Activated CD4-positive, alpha-beta T cell treated with anti-CD3 and anti-CD28 coated beads, Interleukin-2, amount 50 U/mL, for 1 hour (primary cell): ENCODE measurements at places on chromosomes 12 and 14.

GRCh38 chr12:28896421-28896820, 252.7 kb upstream of the FAR2 start:
- DNase-seq: no peak

GRCh38 chr12:14858513-14858912, 15.2 kb upstream of the ART4 start:
- DNase-seq: no peak

GRCh38 chr12:87066326-87066725, 810.1 kb upstream of the MGAT4C start:
- no peak for DNase-seq

DNA sequence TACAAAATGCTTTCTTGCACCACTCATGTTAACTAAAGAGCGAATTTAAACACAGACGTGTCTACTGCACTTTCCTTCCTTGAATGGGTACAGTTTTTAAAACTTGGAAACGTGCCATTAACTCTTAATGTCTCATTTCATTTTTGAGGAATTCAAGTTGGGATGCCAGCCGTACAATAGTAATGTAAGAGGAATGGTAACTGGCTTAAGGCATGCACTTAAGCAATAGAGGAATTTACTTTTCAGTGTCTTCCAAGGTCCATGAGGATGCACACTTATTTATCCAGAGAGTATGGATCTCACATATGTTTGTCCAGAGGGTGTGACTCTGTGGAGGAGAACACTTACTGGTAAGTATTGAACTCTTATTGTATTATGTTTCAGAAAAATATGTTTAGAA, 52.9 kb downstream of the PPP4R4 start:
- no peak for DNase-seq

GRCh38 chr12:79522257-79522988, 168.3 kb downstream of the PAWR start:
- DNase-seq: no peak

- DNase-seq: no peak
Observed at GRCh38 chr14:85516239-85517113, 13.5 kb upstream of the FLRT2 start.

DNA sequence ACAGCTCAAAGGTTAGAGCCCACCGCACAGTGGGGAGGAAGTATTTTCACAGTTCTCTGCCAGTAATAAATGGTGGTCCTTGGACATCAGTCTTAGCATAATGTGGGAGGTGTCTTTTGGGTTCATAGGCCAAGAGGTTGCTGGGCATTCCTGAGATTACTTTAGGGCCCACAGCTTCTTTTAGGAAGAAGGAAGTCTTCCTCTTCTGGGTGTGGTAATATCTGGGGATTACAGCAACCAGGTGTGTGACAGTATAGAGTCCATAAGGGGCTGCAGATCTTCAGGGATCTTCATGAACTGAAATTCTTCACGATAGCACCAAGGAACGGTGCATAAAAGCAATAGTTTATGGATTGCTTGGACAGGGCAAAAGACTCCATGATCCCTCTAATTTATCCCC, 56.2 kb upstream of the PTGR2 start:
- DNase-seq: no peak

GRCh38 chr14:105116451-105117256, 51.4 kb upstream of the GPR132 start:
- no peak for DNase-seq

DNA sequence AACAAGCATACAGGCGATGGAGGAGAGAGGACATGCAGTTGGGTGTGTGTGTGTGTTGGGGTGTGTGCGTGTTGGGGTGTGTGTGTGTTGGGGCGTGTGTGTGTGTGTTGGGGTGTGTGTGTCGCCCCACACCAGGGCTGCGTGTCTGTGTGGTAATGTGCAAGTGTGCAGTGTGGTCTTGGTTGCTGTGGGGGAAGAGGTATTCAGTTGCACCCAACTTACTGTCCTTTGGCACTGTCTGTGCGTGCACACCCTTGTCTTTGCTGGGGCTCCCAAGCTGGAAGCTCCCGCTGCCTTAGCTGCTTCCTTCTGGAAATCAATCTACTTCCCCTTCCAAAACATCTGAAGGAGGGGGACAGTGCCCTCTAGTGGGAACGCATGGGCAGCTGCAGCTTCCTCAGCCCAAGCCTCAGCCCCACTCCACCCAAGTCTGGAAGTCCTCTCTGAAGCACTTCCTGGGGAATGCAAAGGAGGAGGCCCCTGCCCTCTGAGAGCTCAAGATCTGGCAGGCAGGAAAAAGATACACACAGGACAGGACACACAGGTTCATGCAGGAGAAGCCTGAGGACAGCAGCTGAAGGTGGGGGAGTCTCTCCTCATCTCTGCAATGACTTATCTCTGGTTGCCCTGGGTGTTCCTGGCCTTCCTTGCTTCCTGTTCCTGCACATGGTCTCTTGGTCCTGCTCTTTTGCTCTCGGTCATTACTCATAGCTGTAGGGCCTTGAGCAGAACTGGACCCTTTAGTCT, 13.1 kb downstream of the ASIC1 start:
- DNase-seq: peak; percentile 59

- no peak for DNase-seq
Observed at GRCh38 chr12:63045020-63045860, 105.8 kb downstream of the AVPR1A start.

GRCh38 chr14:53478174-53478573, 325.1 kb upstream of the DDHD1 start:
- DNase-seq: no peak

GRCh38 chr12:69464428-69464827, 5.8 kb upstream of the FRS2 start:
- DNase-seq: no peak

GRCh38 chr12:15411842-15412241, 89.5 kb downstream of the PTPRO start:
- DNase-seq: no peak

GRCh38 chr12:126295652-126296051, 1230.4 kb downstream of the AACS start:
- DNase-seq: no peak

- no peak for DNase-seq
Observed at GRCh38 chr12:51827925-51828818, 20.3 kb downstream of the FIGNL2 start.

DNA sequence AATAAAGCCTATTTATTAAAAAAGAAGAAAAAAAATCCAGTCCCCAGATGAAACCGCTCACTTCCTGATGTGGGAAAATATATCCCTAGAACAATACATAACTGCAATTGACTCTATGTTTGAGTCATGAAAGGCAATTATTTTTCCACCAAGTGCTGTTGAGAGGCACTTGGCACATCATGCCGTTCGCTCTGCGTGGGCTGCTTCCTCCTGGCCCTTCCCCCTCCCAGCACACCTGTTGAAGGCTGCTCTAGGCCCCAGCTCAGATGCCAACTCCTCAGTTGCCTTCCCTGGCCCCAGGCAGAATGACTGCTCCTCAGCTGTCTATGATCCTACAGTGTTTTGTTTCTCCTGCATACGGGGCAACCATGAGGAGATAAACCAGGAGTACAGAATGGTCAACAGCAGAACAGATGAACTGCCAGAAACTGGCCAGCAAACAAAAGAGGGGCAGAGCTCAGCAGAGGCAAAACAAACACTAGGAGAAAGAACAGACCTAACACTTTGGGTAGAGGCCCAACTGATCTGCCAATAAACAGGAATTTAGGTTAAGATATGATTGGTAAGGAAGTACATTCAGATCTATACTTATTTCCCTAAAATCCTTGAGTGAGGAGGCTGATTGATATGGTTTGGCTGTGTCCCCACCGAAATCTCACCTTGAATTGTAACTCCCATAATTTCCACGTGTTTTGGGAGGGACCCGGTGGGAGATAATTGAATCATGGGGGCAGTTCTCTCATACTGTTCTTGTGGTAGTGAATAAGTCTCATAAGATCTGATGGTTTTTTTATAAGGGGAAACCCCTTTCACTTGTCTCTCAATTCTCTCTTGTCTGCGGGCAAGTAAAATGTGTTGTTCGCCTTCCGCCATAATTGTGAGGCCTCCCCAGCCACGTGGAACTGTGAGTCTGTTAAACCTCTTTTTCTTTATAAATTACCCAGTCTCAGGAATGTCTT, 58.6 kb downstream of the SLC38A1 start:
- peak; percentile 66 for DNase-seq

GRCh38 chr12:18576104-18576626, 161.6 kb downstream of the PLCZ1 start:
- DNase-seq: no peak

DNA sequence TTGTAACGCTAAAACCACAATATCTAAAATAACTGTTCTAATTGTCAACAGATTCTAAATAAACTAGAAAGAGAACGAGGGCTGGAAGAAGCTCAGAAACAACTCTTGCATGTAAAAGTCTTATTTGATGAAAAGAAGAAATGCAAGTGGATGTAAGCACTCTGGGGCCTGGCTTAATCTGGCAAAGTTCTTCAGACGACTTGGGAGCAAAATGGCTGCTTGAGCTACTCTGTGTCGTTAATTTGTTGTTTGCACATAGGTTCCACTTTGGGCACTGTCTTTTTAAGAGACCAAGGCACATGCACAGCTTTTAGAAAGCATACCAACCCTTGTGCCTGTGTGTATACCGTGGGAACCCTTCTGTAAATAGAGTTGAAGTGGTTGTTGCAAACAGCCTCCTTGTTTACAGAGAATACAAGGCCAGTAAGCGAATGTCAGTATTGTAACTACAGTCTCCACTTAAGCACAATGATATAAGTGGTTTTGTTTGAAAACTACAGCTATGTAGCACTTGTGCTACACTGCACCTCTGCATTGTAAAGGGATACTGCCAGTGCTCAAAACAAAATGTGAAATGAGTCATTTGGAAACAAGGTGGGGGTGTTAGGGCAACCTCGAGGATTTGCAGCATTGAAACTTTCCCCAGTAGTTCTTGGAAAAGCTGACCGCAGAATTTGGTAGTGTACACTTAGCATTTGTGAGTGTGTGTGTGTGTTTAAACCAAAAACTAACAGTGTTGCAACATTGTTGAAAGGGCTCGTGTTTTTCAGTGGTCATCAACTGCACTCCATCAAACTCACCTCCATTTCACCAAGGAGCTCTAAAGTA, 154.3 kb downstream of the CEP83 start:
- no peak for DNase-seq

DNA sequence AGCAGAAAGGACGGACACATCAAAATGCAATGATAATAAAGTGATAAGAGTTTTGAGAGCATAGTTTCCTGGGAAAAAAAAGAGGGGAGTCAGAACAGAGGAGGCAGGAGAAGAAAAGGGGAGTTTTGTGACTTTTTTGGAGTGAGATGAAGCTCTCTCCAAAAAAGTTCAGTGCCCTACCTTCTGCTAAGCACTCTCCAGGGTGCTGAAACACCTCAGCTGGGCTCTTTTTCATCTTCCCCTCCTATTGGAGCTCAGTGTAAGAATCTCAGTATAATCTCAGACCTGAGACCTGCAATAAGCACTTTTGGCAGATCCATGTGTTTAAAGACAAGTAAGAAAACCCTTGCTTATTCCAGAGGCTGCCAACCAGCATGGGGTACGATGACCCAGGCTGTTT, 58.9 kb upstream of the SRRM4 start:
- no peak for DNase-seq

- DNase-seq: no peak
Observed at GRCh38 chr12:20507711-20508110, 139.4 kb downstream of the PDE3A start.

DNA sequence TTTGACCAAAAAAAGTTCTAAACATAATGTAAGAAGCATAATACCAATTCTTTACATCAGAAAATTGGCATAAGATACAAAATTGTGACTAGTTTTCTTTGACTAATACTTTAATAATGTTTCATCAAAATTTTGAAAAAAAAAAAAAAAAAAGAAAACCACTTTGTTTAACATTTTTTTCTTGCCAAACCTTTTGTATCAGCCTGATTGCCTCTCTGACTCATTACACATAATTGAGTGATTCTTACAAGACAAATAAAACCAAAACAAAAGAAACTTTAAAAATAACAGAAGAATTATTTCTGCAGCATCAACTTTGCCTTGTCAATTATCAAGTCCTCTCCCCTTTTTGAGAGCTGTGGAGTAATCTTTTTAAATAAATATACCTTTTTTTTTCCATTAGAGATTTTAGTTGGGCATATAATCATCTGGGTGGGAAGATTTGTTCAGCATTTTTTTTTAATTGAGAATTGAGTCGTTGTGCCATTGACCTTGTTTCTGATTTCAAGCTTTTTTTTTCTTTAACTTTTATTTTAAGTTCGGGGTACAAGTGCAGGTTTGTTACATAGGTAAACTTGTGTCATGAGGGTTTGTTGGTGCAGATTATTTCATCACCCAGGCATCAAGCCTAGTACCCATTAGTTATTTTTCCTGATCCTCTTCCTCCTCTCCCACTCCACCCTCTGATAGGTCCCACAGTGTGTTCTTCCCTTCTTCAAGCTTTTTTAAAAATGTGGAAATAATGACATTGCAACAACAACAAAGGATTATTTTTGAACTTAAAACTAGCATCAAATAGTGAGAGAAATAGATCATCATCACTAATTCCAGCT, 45.8 kb upstream of the HMGA2 start:
- DNase-seq: no peak

DNA sequence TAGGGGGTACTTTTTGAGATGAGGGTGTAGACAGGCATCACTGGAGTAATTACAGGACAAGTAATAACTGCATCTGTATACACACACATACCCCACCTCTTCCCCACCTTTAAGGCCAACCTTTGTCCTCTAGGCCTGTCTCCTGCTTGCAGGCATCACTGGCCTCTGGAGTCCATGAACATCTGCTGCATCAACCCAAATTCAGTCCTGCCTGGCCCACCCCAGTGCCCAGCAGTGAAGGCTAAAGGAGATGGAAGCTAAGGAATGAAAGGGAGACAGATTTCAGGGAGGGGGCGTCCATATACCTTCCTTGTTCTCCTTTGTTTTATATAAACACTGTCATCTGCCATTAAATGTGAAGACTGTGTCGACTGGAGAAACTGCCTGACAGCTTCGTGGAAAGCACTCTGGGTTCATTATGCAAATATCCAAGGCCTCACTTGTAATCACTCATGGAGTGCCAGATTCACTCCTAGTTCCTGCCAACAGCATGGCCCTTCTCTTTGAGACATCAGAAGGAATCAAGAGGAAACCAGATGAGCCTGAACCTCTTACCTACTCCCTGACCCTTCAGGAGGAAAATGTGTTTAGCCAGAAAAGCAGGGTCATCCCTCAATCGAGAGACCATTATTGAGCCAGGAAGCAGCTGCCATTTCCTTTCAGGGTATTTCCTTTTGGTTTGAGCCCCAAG, 64.4 kb downstream of the SERPINA3 start:
- no peak for DNase-seq

GRCh38 chr14:99420711-99421110, 59.9 kb downstream of the SETD3 start:
- no peak for DNase-seq

- DNase-seq: no peak
Observed at GRCh38 chr12:132593938-132594358, 16.4 kb downstream of the LRCOL1 start.

DNA sequence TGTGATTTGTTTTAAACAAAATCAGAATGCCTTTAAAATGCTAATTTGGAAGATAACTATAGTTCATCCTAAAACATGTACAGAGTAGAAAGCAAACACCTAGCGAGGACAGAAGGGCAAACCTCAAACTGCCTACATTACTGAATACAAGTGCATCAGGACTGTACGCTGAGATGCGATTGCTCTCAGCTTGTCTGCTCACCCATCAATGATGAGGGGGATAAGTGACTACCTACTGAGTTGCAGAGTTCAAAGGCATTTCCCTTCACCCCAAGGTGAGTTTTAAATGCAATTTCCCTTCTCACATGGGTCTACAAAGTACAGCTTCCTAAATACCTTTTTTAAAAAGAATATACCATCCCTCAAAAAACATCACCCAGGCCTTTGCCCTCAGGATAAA, 52.9 kb downstream of the PHLDA1 start:
- no peak for DNase-seq
